Activated CD4-positive, CD25-positive, alpha-beta regulatory T cell treated with anti-CD3 and anti-CD28 coated beads, Interleukin-2, amount 50 U/mL, for 16 hours (primary cell): ENCODE measurements at places on chromosomes 5 and 9.

DNA sequence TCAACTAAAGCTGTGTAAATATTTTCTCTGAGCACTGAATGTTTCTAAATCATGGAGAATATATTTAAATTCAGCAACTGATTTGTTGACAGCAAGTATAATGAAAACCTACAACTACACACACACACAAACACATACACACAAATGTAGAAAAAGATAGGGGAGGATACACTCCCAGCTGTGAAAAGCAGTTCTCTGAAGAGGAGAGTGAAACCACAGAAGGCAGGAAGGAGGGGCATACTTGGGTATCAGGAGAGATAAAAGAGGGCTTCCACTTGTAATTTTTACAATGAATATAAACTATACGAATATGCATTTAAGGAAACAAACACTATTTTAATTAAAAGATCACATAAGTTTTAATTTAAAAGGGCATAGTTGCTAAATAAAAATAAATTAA, 227.8 kb upstream of the SLC24A2 start:
- DNase-seq: no peak

DNA sequence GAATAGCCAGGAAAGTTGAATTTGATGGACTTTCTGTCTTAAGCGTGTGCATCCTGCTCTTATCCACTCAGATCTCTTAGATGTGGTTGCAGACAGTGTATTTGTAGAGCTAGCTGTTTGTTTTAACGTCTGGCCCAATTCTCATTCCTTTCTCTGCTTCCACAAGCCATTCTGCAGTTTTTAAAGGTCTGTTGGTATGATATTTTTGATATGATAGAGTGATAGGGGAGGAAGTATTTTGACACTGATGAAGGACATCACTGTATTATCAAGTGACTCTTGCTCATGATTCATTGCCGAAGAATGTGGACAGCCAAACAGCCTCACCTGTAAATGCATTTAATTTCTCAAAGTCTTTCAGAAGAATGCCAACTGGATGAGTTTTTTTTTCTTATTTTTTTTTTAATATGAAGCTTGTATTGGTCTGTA, 4.5 kb downstream of the TJP2 start:
- no peak for DNase-seq

GRCh38 chr9:706606-707459, 134.7 kb upstream of the DMRT1 start:
- no peak for DNase-seq

- no peak for DNase-seq
These were observed 42.9 kb downstream of the OR2K2 start for GRCh38 chr9:111287127-111287526.

DNA sequence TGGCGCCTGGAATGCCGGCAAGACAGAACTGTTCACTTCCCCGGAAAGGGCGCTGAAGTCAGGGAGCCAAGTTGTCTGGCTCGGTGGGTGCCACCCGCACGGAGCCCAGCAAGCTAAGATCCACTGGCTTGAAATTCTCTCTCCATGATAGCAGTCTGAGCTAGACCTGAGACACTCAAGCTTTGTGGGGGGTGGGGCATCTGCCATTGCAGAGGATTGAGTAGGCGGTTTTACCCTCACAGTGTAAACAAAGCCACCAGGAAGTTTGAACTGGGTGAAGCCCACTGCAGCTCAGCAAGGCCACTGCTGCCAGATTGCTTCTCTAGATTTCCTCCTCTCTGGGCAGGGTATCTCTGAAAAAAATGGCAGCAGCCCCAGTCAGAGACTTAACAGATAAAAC, 277.4 kb downstream of the SLCO4C1 start:
- no peak for DNase-seq

GRCh38 chr5:83473346-83474160, 2.0 kb downstream of the VCAN start:
- DNase-seq: no peak

DNA sequence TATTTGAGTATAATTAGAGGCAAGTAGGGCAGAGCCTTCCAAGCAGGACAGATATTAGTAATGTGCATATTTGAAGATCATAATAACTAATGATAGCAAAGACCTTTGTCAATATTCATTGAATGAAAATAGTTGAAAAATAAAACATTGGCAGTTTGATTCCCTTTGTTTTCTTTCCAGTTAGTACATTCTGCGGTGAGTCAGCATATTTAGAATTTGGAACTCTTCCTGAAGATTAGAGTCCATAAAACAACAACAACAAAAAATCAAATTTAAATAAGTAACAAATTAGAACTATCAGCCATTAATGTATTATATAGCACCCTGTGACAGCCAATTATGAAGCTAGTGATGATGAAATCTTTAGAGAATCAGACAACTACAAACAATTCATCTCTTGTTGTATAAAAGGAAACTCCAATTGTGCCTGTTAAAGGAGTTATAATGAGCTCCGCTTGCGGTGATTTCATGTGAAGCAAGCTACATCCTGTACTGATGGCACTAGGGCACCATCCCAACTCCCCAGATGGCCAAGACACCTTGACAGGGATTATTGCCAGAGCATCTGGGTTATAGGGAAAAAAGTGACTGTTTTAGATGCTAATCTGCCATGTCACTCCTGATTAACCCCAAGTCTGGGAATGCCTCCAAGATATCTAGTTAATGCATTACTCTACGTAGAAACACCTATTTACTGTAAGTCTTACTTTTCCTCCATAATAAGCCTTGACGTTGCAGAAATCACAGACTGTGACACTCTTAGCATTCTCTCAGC, 6.8 kb downstream of the IFNA8 start:
- no peak for DNase-seq

DNA sequence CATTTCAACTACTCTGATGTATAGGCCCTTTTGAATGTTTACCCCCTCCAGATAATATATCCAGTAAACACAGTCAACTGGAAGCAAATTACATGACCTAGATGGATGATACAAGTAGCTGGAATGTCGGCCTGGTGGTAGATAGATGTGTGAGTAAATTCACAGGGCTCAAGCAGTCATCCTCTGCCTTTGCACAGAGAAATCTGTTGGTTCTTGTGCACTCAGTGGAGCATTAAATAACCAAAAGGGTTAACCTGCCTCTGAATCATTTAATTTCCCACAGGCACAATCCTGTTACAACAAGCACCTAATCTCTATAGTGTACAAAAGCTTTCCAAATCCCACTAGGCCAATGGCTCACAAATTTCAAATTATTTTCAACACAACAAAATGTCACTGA, 668.3 kb downstream of the DNAH5 start:
- no peak for DNase-seq
